ENCODE measurements at places on chromosomes 1 and 21.

GRCh38 chr21:31275901-31276300 lies 68.2 kb downstream of the TIAM1 start:
- no peak for DNase-seq

GRCh38 chr1:235015291-235015985 lies 113.2 kb downstream of the TOMM20 start:
- DNase-seq = no peak

GRCh38 chr1:223230161-223230881 lies 87.3 kb upstream of the TLR5 start:
- DNase-seq = no peak

GRCh38 chr1:102050556-102050955 lies 53.8 kb upstream of the OLFM3 start:
- DNase-seq = no peak

DNA sequence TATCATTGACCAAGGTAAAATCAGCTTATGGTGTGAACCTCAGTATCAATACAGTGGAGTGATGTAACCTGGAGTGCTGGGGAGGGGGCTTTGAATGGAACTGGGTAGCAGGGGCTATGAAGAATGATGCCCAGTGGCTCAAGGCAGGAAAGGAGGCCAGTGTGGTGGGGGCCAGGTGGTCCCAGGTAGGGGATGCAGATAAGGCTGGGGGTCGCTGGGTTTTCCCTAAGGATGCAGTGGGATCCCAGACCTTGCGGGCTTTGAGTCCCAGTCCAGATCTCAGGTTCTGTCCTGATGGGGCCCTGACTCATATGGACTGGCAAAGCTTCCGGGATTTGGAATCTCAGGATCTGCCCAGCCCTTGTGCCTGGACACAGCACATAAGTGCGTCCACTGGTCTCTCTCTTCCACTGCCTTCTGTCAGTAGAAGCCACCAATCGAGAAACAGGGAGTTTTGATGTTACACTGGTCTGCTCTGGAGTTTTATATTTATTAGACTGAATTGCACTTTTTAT lies 52.0 kb downstream of the S100B start:
- no peak for DNase-seq

- DNase-seq = peak; percentile 96
Measured at GRCh38 chr21:45643021-45643980, at the start of gene PCBP3. PCBP3 (plus strand) TSS chr21:45643725; CDS start chr21:45850086, 206,361 bp downstream.

DNA sequence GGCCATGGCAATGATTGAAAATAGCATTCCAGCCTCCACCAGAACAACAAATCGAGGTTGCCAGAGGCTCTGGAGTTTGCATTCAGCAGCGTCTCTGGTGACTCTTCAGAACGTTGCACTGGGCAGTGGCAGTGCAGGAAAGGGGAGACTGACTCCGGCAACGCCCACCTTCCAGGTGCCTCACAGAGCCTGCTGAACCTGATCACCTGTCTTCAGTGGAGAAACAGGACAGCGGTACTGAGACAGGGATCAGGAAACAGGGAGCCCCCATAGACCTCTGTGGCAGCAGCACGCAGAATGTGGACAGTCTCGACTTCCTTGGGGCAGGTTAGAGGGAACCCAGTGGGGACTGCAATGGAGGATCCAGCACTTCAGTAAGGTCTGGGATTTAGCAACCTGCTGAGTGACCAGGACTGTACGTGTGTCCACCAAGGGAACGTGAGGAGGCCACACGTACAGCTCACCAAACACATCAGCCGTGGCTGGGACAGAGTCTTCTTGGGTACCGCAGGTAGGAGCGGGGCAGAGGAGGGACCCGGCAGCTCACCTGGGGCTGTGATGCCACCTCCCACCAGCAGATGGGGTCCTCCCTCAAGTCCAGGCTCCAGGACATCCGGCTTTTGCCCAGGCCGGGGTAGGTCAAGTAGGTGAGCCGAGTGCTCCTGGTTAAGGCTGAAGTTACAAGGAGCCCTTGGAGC lies 128.6 kb downstream of the PRDM2 start:
- DNase-seq = no peak

DNA sequence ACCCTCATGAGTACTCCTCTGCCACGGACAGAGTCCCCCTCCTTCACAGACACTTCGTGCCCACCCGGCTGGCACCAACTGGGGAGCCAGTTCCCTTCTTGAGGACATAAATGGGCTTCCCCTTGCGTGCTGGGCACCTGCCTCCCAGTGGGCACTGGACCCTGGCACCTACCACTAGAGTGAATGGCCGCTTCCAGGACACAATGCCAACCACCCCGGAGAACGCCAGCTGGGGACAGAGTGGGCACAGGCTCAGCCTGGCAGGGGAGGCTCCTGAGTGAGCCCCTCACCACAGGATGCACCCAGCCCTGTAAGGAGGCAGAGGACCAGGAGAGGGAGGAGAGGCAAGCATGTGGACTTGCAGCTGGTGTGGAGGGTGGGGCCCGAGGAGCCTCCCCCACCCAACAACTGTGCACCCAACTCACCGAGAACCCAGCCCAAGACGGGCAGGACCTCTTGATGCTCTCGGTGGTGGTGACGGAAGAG lies 1.0 kb downstream of the ENTREP3 start:
- DNase-seq = no peak

DNA sequence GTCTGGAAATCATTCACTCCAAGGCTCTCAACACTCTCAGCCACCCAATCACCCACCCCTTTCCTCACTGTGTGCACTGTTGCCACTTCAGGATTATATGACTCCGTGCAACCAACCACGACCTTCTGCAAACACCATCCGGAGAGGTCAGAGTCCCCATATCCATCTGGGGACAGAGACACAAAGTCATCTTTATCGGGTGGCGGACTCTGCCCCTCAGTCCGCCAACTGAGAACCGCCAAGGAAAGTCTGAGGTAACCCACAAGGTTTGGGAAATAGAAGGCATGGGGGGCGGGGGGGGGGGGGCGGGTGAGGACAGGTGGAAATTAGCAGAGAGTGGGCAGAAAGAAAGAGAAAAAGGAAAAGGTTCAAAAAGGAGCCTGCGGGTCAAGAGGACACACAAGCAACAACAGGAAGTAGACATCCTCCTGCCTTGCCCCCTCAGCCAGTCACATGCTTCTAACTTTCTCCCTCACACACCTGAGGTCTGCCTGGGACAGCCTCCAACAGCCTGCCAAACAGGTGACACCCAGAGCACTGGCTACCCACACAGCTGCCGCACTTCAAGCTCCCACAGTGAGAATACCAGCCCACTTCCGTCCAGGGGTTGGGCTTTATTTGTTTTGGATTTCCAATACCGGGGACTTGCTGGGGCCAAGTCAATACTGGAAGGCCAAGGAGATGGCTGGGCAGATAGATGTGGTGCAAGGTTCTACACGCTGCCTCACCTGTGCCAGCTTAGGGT lies 58.1 kb downstream of the SSBP3 start:
- DNase-seq = no peak

DNA sequence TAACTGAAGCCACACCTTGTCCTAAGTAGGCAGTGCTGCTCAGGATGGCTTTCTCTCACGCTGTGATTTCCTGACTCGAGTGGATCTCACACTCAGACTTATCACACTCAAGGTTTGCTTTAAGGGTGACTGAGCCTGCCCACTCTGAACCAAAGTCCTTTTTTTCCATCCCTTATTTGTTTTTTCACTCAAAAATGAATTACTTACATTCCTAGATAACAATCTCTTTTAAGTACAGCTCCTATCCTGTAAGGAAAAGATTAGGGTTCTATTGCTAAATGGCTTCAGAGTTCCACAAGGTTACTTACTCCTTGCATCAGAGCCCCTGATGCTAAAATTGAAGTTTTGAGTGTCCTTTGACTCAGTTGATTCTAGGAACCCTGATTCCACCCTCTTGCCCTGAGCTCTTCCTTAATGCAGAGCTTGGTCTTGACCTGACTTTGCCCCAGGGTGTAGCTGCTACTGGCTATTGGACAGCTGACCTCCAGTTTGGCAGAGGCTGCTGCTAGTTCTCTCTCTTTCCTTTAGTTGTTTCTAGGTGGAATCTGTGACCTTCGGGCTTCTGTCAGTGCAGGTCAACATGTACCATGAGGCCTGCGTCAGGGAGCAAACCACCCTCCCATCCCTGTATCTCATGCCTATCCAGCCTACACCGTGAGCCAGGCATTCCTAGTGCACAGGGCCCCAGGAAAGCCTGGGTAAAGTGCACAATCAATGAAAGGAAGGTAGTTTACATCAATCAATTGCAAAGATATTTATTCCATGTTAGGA lies 80.1 kb upstream of the CD55 start:
- DNase-seq = no peak

- DNase-seq = no peak
Measured at GRCh38 chr1:30505853-30506252, 217.5 kb downstream of the MATN1 start.

DNA sequence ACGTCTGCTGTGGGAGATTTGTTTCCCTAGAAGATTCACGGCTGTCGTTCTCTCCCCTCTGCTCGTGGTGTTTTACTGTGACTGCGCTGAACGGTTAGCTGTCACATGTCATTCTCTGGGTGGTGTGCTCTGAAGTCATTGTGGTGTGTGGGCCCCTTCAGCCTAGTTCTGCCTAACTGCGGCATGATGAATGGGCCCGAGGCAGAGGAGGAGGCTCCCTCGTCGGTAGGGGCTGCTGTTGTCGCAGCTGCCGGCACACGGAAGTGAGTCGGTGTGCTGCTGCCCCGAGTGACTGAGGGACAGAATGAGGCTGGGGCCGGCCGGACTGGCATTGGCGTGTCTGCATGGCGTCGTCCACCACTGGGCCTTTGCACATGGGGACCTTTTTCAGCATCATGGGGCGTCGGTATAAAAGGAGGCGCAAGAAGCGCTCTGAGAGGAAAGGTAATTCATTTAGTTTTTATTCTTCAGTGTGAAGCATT lies 77.9 kb downstream of the ADARB1 start:
- peak; percentile 38 for DNase-seq

DNA sequence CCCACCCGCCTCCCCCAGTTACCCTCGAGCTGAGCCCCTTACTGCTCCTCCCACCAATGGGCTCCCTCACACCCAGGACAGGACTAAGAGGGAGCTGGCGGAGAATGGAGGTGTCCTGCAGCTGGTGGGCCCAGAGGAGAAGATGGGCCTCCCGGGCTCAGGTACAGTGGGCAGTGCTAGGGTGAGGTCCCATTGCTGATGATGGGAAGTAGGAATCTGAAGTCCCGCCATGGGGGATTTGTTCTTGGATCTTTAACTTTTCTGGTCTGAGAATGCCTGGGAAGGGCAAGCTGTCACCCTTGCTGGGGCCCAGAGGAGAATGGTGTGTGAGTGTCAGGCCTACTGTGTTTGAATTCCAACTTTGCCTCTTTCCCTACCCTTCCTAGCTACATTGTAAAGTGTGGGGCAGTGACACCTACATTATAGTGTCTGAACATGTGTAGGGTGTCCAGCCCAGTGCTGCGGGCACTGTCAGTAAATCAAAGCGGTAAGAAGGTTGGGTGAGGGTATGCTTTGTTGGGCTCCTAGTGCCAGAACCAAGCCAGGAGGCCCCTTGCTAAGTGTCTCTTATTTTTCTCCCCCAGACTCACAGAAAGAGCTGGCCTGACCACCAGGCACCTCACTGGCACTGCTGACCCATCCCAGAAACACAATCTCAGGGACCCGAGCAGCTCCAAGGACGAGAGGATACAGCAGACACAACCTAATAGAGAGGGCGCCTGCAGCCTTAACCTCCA lies 44.7 kb downstream of the YARS1 start:
- DNase-seq = no peak

- DNase-seq = no peak
Measured at GRCh38 chr1:220451532-220451931, 76.4 kb upstream of the MARK1 start.

GRCh38 chr1:53562291-53562980 lies 103.2 kb downstream of the DMRTB1 start:
- DNase-seq = no peak

- no peak for DNase-seq
Measured at GRCh38 chr1:230540421-230541155, 101.7 kb upstream of the COG2 start.

GRCh38 chr1:212946872-212947271 lies 3.5 kb upstream of the VASH2 start:
- no peak for DNase-seq

GRCh38 chr1:232900818-232901217 lies 49.6 kb upstream of the NTPCR start:
- DNase-seq = no peak

DNA sequence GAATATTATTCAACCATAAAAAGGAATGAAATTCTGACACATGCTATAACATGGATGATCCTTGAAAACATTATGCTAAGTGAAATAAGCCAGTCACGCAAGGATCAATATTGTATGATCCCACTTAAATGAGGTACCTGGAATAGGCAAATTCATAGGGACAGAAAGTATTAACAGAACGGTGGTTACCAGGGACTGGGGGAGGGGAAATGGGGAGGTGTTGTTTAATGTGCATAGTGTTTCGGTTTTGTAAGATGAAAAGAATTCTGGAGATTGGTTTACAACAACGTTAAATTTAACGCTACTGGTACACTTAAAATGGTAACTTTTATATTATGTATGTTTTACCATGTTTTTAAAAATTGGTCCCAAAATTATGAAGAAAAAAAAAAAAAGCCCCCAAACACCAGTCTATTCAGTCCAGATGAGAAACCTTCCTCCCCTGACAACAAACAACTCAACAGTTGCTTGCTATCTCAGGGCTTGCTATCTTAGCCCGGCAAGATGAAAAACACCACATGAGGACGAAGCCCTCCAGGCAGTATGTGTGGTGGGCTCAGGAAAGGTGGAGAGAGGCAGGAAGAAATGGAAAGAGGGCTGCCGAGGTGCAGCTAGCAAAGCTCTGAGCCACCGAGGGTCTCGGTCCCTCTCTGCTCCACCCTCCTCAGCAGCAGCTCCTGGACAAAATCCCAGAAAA lies 8.5 kb downstream of the NUAK2 start:
- DNase-seq = no peak

DNA sequence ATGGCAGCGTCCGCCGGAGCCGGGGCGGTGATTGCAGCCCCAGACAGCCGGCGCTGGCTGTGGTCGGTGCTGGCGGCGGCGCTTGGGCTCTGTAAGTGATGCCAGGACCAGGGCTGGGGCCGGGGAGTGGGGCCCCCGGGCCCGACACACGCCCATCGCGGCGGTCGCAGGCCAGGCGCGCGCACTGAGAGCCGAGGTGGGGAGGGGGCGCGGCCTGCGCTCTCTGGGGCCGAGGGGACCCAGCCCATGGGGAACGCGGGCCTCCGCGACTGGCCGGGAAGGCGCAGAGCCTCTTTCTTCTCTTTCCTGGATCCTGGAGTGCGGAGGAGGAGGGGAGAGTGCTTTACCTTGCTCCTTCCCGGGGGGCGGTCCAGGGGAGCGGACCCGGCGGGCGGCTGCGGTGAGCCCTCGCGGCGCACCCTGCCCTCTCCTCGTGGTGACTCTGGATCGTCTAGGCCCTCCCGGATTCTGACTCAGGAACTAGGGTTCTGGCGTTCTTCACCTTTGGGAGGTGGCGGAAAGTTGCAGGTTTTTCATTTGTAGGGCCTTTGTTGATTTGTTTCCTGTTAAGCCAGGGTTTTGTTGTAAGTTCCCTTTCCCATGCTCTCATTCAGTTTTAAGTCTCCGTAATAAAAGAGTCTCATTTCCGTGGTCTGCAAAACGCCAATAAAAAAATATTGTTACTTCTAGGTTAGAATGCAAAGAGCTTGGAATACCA lies 529 bp downstream of the MPZL1 start:
- no peak for DNase-seq

GRCh38 chr1:233897325-233898162 lies 6.9 kb upstream of the SLC35F3 start:
- DNase-seq = no peak

- DNase-seq = no peak
Measured at GRCh38 chr1:153921080-153921802, 1.5 kb downstream of the GATAD2B start.

Measured in stimulated activated CD8-positive, alpha-beta memory T cell treated with anti-CD3 and anti-CD28 coated beads, Interleukin-15, amount 100 ng/mL, for 24 hours (primary cell).